ENCODE measurements at places on chromosomes 1 and 21.

DNA sequence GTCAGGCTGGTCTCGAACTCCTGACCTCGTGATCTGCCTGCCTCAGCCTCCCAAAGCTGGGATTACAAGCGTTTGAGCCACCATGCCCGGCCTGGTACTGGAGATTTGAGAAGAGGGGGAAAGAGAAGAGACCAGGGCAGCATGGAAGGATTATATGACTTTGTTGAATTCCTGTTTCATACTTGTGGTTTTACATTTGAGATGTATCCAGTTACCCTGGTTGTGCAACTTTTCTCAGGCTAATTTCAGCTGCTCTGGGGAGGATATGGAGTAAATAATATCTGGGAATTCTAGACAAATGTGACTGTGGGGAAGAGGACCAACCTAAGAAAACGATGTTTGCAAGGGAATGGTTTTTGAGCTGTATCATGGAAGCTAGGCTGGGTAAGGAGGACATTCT lies 89.5 kb upstream of the GREM2 start:
- no peak for DNase-seq

DNA sequence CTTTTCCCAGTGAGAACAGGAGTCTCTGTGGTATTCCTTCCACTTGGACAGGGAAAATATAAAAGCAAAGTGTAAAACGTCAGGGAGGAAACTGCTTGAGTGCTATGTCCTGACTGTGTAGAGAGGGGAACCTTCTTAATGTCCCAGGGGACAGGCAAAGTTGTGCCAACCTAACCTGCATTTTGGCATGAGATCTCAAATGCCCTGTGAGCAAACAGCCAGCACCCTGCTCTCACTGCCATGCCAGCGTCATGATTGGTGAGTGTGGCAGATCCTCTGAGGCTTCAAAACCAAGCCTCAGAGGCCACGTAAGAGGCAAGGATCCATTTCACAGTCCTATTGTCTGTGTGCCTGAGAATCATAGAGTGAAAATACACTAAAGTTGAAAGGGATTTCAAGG lies 49.7 kb upstream of the RAP1A start:
- no peak for DNase-seq

DNA sequence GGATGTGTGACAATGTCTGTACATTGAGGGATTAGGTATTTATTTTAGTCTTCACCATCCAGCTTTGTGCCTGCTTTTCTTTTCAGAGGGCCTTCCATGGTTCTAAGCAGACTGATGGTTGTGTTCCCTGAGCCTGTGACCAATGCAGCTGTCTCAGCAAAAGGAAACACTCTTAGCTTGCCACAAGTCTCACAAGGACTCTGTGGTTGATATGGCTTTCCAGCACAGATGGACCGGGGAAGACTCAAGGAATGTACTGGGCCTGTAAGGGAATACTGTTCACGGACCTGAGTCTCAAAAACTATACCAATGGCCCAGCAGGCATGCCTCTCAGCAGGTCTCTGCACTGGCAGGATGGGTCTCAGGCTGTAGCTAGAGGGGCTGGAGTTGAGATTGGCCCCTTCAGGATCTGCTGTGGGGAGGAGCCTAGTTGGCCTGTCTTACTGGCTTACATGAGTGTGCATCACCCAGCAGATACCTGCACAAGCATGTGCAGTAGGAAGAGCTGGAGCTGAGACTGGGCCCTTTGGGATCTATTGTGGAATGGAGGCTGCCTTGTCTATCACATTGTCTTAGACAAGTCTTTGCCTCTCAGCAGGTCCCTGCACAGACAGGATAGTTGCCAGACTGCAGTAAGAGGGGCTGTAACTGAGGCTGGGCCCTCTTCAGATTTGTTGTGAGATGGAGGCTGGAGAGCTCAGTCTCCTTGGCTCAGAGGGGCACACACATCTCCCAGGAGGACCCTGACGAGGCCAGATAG lies 52.0 kb upstream of the PDC start:
- no peak for DNase-seq

DNA sequence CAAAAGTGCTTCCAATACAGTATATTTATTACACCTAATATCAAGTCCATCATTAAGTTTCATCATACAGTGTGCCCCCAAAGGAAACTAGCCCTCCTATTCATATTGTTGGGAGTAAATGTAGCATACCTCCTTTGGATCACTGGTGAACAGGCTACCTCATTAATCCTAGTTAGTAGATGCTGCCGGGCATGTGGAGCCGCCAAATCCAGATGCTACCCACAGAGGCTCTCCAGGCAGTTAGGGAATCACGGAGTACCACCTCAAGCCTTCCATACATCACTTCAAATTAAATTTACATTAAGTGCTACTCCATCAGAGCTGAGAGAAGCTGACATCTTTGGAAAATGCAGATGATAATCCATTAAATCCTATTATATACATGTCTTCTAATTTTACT lies 121.7 kb upstream of the FOXD3 start:
- no peak for DNase-seq

DNA sequence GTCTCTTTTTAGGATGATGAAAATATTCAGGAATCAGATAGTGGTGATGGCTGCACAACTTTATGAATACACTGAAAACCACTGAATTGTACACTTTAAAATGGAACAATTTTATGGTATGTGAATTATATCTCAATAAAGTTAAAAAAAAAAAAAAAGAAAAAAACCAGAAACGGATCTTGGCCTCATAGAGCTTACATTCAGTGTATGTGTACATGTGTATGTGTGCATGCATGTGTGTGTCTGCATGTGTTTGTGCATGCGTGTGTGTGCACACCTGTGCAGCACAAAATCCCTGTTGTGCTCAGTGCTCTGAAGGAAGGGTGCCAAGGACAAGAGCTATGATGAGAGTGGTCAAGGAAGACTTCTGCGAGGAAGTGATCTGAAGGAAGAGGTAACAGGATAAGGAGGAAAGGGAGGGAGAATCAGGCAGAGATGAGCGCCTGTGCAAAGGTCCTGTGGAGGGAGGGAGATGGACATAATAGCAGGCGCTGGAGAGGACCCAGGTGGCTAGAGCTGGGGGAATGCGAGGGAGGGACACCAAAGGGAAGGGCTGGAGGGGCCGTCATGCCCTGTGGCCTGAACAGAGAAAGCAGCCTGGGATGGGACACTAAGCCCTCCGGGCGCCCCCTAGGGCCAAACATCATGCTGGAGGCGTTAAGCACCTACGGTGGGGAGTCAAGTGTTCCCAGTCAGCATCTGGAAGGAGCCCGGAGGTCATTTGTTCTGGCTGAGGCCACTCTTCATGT lies 25.2 kb downstream of the NKAIN1 start:
- DNase-seq = no peak

DNA sequence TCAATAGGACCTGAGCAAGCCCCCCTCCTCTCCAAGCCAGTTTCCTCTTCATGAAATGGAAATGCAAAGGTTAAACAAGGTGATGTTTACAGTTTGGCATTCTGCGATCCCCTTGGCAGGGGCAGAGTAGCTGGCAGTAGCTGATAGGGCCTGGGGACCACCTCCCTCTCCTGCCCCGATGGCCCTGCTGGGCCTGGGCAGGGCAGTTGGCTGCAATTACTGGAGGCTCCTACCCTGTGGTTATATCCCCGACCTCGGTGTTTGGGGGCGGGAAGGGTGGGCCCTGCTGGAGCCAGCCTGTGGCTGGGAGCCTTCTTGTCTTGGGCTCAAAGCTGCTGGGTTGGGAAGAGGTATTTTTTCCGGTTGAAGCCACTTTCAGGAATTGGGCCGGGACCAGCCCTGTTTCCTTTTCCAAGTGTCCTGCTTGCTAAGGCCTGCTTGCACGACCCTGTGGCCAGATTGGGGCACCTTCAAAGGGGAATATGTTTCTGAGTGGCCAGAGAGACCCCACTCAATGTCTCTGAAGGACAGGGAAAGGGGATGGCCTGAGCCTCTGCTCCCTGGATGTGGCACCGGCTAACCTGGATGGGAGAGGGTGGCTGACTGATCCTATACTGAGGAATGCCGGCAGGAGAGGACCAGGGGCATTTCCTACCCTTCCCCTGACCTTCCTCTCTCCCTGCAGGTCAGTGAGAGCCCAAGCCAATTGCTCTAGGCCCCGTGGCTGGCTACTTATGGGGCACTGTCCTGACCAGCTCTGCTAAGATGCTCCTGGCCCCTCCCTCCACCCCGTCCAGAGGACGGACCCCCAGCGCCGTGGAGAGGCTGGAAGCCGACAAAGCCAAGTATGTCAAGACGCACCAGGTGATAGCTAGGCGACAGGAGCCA lies 1.9 kb downstream of the FAM110D start:
- DNase-seq = no peak

DNA sequence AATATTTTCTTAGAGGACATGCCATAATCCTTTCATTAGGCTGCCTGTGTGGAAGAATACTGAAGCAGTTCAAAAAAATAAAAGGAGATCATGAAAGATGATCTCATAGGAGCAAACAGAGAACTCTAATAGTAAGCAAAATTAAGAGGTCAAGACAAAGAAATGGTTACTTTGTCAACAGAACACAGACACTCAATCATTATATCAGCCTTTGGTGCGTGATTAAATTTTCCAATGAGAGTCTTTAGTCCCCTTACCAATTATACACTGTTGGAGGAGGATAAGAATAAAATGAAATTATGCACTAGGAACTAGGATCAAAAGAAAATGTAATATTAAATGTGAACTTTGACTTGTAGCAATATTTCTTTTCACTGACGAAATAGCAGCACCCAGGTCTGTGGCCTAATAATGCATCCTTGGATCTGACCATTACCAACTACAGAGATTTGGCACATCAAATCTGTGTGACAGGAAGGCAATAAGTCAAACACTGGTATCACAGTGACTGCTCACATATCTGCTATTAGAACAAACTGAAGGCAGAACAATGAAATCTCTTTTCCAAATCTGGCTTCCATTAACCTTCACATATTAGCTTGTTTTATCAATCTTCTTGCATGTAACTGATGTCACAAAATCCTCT lies 1812.9 kb downstream of the PLA2G4A start:
- DNase-seq = no peak

- DNase-seq = peak; percentile 53
Observed at GRCh38 chr1:27931759-27932158, 3.0 kb upstream of the SMPDL3B start.

Data from GDM1 (cell line).